ENCODE measurements at places on chromosomes 12 and 14.

GRCh38 chr12:65948320-65949008, 124.2 kb downstream of the HMGA2 start:
- no peak for DNase-seq

GRCh38 chr12:116517431-116518045, 41.6 kb upstream of the MAP1LC3B2 start:
- no peak for DNase-seq

GRCh38 chr14:74886001-74886400, 4.3 kb downstream of the DLST start:
- no peak for DNase-seq

DNA sequence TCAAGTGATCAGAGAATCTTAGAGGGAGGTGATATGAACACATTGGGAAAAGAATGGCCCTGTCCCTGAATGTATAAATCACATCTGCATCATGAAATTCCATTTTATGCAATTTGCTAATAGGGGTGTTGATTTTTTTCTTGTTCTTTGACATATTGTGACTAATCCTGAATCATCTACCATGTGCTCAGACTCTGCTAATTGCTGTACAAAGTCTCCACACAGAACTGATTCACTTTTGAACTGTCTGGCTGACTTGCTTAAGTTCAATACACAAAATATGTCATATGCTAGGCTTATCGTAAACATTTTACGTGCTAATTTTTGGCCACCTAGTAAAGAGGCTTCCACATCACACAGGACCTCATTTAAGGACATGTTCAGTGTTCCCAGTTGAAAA, 2.6 kb downstream of the TMEM132D start:
- no peak for DNase-seq

DNA sequence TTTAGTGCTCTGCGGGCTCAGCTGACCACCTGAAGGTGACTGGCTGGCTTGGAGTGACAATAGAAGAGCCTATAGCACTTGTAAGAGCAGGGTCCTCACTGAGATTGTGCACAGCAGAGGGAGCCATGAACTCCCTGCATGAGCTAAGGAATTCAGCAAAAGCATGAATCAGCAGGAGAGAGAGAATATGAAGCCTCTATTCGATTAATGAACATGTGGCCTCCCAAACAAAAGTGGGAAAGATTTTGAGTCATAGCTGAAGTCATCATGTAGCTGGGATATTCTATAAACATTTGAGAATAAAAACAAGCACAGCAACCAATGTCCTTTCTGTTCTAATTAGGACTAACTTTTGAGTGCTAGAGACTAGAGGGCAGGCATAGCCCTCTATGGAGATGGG, 626.6 kb downstream of the DIO2 start:
- DNase-seq: no peak

DNA sequence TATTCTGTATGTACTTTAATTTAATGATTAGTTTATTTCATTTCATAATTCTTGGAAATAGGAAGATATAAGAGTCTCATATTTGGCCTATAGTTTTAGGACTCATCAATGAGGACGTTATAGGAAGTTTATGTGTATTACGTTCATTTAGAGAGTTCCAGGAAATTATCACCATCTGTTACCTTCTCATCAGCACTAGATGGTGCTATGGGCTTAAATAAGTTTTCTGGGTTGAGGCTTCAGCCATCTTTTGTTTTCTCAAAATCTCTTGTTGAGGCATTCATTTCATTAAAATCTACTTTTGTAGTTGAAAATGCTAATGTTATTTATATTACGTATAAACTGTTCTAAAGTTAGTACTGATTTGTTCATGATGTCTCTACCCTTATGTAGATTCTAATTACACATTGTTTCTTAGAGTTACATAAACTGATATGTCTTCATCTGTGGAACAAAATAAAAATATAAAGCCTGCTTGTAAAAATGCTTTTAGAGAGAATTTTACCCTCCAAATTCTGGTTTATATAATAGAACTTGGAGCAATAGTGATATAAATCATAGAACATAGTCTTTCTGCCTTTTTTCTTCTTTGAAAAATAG, 89.2 kb downstream of the CFAP54 start:
- DNase-seq: peak; percentile 43

GRCh38 chr14:78154827-78155226, 15.3 kb upstream of the NRXN3 start:
- DNase-seq: no peak

- no peak for DNase-seq
These were observed 92.8 kb upstream of the TMTC2 start for GRCh38 chr12:82593901-82594396.

DNA sequence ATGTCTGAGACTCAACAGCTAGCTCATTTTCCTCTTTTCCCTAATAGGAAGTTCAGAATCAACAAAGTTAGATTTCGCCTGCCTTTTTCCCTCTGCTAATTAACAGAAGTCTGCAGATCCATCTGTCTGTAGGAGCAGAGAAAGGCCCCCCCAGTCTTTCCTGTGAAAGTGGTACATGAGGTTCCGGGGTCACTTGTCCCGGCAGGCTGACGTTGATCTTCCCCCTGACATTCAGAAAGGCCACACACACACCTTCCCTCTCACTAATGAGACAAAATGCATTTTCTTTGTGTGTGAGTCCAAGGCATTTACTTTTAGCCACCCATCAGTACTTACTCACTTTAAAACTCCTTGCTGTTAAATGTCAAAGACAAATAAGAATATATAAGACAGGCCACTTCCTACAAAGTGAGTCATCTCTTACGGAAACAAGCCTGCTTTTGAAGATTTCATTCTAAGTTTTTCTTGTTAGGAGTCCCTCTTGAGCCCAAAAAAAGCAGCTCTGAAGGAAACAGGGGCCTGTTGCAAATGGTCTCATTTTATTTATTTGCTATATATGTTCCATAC, 138.7 kb downstream of the TTC7B start:
- no peak for DNase-seq

DNA sequence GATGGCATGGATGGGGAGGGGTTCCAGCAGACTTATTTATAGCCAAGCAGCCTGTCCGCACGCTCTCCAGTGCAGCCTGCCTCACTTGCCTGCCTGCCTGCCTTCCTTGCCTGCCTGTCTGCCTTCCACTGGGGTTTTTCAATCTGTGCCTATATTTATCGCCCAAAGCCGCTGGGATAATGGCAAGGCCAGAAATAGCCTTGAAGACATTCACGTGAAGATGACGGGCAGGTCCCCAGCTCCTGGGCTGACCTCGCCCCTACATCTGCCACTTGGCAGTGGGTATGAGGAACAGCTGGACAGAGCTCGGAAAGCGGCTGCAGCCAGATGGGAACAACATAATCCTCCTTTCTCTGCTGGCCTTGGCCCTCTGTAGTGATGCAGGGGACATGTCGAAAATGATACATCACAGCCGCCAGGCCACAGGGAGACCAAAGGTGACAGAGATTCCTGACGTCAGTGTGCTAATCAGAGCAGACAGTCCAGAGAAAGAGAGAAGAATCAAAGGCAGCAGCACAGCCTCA, 53.3 kb downstream of the PITPNM2 start:
- no peak for DNase-seq

DNA sequence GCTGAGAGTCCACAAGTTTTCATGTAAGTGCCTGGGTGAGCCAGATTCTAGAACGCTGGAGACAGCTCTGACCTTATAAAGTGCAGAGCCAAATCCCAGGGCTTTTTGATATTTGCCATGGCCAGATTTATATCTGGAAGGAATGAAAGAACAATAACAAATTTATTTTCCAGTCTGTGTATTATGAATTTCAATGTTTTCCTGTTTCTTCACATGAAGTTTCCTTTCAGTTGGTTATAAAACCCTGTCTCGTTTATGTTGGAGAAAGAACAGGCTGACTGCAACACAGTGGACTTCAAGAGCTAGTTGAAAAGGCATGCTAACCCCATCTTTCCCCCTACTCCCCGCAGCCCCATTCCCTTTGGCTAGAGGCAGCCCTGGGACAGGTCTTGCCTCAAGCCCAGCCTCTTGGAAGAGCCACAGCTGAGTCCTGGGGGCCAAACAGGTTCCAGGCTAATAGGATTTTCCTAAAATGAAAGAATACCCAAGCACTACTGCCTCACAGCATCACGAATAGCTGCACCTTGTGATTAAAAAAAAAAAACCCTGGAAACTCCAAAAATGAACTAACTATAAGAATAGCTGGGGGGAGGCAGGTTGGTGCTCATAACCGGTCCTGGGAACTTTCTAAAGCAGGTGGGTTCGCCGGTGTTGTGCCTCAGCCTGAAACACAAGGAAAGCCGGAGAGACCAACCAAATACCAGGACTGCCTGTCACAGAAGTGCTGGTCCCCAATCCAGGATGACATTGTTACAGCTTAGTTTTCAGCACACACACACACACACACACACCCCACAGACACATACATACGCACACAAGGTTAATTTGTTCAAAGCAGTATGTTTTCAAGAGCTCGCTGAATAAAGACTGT, 1.5 kb downstream of the FBLN5 start:
- no peak for DNase-seq

- DNase-seq: no peak
These were observed 103.8 kb upstream of the ETV6 start for GRCh38 chr12:11545484-11546330.

DNA sequence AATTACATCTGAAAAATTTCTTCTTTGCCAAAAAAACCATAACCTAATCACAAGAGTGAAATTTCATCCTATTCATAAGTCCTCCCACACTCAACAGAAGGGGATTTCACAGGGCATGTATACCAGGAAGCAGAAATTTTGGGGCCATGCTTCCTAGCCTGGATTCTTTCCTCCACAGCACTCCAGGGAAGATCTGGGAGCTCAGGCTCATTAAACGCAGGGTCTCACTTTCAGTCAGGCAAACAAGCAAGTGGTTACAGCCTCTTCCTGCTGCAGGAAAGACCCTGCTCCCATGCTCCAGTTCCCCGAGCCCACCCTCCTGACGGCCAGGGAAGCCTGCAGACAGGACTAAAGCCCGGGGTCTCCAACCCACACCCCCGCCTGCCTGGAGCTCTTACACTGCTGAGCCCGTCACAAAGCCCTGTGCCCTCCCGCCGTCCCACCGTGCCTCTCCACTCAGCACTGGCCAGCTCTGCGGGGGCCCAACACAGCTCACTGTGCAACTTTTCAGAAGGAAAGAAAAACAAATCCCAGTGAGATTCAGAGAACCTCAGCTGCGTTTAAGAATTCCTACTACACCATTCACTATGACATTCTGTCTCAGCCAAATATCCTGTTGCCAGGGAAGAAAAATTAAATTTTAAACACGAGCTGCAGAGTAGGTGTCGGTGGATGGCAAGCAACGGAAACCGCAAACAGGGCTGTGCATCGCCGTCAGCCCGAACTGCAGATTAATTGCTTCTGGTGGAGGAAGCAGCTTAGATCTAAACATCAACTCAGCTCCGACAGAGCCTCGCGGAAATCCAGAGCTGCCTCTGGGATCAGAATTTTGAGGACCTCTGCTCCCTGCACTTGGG, 106.7 kb upstream of the SFSWAP start:
- peak; percentile 31 for DNase-seq

GRCh38 chr12:15584366-15585041, 204.7 kb downstream of the EPS8 start:
- DNase-seq: peak; percentile 23

- DNase-seq: no peak
These were observed 6.1 kb upstream of the TCL1B start for GRCh38 chr14:95679998-95680735.

- DNase-seq: no peak
These were observed 67.1 kb upstream of the VPS33A start for GRCh38 chr12:122333142-122334087.

DNA sequence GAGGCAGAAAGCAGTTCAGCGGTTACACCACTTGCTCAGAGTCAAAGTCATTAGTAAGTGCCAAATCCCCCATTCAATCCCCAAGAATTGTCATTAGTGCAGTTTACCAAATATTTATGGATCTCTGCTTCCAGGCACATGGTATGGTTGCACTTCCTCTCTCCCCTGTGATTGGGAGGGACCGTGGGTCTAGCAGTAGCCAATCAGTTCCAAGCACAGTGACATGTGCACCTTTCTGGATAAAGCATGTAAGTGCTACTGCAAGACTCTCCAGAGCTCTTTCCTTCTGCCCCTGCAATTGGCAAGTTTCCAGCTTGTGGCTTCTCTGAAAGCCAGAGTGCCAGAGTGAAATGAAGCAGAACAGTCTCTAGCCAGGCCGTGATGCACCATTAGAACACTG, 85.3 kb upstream of the FLRT2 start:
- no peak for DNase-seq

DNA sequence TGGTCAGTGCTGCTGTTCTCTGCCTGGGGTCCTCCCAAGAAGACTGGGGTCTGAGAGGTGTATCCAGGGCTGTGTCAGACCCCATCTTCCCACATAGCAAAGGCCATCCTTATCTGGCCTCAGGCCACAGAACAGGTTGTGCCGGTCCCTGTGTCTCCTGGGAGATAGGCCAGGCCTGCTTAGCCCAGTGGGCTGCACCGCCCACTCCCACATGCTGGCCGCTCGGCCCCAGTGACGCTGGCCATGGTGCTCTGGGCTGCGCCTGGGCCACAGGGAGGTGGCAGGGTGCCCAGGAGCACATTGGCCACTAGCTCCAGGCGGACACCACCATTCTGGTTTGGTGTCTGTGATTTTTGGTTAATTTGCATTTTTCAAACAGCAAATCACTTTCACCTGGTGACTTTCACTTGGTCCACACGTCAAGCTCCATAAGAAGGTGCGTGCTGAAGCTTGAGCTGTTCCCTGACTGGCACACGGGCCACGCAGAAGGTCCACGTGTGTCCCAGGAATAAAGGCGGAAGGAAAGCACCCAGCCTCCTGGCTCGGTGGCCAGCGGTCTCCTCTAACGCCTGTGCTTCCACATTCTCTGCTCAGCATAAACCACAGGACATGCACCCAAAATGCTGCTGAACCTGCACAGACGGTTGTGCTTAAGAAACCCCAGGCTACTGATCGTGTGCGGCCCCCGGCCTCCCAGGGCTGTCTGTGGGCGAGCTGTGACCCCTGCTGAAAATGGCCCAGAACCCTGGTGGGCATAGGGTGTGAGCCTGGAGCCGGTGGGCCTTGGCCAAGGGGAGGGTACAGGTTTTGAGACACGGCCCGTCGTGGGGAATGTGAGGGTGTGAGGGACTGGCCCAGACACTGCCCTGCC, 4.6 kb downstream of the FBRSL1 start:
- DNase-seq: no peak

DNA sequence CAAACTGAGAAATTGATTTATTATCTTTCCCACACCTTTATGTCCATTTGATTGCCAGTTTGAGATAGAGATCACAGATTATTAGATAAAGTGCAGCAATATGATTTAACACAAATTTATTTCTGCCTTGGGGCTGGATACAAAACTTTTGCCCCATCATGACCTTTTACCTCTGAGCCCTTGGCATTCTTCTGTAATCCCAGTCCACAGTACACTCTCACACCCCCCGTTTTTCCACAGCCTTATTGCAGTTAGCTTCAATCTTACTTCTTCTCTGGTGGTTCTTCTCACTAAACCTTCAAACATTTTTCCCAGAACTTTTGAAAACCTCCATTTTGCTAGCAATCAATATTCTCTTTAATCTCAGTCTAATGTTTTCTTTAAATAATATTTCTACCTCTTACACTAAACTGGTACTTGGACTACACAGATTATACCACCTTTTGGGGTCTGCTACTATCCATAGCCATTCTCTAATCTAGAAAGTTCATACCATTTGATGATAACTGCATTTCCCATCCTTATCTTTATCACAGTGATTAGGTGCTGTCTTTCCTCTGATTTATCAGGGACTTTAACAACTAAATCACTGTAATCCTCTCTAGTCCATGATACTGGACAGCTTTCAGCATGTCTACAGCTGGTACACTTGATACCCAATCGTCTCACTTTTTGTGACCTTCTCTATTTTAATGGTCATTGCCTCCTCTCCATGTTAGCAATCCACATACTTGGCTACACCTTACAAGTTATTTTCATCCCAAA, 186.7 kb upstream of the PDE3A start:
- no peak for DNase-seq
